Stimulated activated CD4-positive, alpha-beta T cell treated with anti-CD3 and anti-CD28 coated beads, Interleukin-2, amount 100 ng/mL, for 4 hours (primary cell): ENCODE measurements at places on chromosomes 11 and 22.

DNA sequence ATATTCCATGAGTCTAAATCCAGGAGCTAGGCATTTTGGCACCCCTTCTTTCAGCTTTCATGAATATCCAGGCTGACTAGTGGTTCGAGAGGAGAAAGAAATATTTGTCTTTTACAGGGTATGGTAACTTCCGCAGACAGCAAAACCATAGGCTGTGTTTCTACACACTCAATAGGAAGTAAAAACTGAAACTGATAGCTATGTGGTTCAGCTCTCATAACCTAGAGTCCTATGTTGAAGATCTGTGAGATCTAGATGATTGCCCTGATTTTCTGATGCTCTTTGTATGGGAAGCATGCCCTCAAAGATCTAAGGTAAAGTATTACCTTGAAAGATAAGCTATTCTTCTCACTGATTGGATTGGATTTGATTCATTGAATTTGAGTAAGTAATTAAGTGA, 118.3 kb downstream of the CD44 start:
- no peak for DNase-seq

- DNase-seq, result no peak
Observed at GRCh38 chr22:37647317-37647716, 7.8 kb downstream of the SH3BP1 start.

- DNase-seq, result no peak
Observed at GRCh38 chr11:119432484-119433357, 9.7 kb upstream of the THY1 start.

DNA sequence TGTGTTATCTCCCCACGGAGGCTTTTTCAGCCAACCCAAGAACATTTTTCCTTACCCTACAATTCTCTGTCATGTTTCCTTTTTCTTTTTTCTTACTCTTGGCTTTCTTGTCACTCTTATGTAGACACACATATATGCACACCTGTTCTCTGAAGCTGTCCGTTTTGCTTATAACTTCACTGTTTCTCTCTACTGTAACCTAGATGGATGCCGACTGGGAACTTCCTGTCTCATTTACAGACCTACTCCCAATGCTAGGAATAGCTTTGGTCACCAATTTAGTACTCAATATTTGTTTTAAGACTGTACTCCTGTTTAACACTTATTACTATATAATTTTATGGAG, 9.9 kb upstream of the CASP12 start:
- DNase-seq, result no peak

- no peak for DNase-seq
Observed at GRCh38 chr11:132531921-132532320, 1000.4 kb downstream of the OPCML start.

- no peak for DNase-seq
Observed at GRCh38 chr11:118528511-118528910, 1.2 kb downstream of the TTC36 start.

DNA sequence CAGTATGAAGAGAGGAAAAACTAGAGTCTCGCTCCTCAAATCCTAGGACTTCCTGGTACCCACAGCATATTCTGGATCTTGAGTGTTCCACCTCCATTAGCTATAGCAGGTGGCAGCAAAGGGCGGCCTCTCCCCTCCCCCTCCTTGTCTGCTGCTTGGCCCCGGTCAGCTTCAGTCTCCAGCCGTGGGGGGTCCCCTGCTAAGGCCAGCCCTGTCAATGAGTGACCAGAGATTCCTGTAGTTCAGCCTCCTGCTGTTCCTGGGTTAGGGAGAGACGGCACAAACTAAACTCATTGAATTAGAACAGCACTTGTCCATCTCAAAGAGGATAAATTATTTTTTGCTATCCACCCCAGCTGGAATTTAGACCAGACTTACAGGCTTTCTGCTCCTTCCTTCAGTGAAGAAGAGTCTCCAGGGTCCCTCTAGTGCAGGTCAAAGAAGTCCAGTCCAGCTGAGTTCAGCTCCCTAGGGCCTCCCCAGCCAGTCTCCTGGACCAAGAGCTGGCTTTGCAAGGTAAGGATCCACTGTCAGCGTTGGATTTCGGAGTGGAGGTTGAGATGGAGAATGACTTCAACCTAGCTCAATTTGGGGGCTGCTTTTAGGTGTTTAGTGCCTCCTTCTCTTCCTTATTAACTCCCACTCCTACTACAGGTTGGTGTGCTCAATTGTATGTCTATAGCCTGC, 1.1 kb upstream of the PHLDB1 start:
- DNase-seq, result no peak

DNA sequence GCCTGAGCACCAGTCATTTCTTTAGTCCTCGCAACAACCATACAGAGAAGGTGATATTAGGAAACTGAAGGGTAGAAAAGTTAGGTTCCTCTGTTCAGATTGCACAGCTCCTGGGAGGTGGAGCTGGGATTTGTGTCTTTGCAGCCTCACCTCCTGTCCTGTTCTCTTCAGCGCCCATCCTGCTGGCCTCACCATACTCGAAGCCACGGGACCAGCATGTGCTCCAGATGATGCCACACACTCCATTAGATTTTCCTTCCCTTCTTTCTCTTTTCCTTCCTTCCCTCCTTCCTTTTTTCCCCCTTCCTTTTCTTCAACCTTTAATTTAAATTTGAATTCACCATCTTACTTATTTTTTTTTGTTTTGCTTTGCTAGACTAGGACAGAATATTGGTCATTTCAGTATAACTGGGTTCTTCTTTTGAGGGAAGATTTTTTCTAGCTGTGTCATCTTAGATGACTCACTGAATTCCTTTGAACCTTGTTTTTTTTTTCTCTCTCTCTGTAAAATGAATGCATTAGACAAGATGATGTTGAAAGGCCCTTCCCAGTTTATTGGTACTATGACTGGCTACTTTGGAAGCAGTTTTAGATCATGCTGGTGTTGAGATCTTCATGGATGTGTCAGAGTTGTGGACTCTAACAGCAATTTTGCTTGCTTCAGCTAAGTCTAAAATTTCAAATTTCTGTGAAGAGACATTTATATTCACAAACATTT, 662.5 kb upstream of the TENM4 start:
- no peak for DNase-seq

GRCh38 chr11:41714101-41714500, 254.6 kb upstream of the LRRC4C start:
- no peak for DNase-seq

DNA sequence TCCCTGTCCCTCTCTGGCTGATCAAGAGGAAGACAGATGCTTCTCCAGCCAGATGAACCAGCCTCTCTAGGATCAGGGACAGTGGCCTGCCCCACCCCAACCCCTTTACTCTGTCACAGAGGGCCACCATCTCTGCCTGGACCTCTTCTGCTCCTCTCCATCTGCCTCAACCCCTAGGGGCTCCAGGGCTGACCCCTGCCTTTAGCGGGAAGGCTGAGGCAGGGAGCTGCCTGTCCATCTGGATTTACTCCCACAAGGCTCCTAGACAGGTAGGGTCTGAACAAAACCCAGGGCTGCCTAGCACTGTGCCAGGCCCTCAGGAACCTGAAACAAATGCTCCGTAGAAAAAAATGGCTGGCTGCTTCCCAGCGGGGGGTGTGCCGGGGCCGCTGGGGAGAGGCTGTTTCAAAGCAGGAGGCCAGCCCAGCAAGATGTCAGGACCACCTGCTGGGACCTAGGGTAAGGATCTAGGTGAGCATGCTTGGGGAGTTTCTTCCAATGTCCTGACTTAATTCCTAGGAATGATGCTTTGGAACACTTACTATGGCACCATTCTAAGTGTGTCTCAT, 3.2 kb downstream of the CHST1 start:
- no peak for DNase-seq

DNA sequence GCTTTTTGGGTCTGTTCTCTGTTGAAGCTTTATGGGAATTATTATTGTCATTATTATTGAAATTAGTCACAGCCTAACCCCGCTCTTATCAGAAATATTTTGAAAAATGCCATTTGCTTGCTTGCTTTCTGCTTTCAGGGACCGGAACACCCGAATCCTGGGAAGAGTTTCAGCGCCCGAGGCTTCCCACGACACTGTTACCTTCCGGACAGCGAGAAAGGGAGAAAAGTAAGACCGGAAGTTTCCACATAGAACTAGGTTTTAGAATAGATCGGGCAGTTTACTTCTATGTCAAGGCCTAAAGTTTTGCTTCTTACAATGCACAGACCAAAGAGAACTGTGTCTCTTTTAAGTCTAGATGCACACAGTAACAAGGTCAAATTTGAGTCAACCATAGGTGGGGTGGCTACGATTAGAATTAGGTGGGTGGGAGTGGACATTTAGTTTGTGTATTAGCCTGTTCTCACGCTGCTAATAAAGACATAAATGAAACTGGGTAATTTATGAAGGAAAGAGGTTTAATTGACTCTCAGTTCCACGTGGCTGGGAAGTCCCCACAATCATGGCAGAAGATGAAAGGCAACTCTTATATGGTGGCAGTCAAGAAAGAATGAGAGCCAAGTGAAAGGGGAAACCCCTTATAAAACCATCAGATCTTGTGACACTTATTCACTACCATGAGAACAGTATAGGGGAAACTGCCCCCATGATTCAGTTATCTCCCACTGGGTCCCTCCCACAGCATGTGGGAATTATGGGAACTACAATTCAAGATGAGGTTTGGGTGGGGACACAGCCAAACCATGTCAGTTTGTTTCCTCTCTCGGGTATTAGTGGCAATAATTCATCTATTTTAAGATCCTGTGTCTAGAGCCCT, 12.9 kb downstream of the MPEG1 start:
- DNase-seq, result no peak

DNA sequence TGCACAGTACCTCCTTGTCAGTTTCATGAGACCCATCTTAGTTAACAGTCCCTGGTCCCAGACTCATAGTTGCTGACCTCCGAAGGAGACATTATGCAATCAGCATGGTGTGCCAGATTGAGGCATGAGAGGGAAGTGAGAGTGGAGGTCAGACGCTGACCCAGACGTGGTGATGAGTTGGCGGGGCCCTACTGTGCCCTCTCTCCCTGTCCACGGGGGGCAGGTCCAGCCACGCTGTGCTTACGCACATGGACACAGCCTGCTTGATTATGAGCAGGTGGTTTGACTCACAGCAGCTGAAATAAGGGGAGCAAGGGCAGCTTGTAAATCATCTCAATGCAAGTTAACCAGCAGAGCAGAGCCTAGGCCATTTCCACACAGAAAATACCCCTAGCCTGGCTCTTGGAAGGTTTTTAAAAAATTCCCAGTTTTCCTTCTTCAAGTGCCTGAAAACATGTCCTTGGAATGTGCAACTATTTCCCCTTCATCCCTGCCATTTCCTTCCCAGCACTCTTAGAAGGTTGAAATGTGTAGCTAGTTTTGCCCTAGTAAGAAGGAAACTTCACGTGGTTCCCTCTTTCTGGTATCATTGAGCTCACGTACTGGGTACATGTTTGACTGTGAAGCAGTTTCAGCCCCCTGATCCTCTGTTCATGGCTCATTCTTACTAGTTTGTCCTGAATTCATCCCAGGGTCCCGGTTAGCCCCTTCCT, 122.6 kb upstream of the SORL1-AS1 start:
- no peak for DNase-seq
